Liver (tissue), 10 donors: ENCODE measurements at places on chromosomes 2 and 18. TPM values are rescaled to one million over a fixed set of nuclear protein-coding genes. Genes with fewer than 3 reads are reported as not detected.

Gene FOXI3
- total RNA-seq = not detected

Gene SULT1C4
- 1.6 TPM for total RNA-seq

DNA sequence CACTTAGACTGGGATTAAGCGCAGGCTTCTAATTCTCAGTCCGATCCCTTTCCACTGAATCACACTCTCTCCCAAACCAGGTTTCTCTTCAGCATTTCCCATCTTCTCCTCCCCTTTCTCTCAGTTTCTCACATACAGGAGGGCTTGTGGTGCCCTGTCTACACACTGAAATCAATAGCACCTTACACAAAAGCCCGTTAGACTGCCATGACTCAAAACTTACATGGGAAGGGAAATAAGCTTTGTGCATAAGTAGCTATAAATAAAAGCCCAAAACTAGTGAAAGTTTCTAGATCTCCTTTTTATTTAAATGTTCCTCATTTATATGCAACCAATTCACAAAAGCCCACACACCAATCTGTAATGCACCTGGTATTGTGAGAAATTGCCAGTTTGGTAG is 318.4 kb downstream of the TXNL1 start:
- no peak overlapping the region for H3K27ac ChIP-seq
- H3K27me3 ChIP-seq = no peaks in the 10 kb centered on the region
- H3K4me3 ChIP-seq = no peak overlapping the region
- DNase-seq = no peak

DNA sequence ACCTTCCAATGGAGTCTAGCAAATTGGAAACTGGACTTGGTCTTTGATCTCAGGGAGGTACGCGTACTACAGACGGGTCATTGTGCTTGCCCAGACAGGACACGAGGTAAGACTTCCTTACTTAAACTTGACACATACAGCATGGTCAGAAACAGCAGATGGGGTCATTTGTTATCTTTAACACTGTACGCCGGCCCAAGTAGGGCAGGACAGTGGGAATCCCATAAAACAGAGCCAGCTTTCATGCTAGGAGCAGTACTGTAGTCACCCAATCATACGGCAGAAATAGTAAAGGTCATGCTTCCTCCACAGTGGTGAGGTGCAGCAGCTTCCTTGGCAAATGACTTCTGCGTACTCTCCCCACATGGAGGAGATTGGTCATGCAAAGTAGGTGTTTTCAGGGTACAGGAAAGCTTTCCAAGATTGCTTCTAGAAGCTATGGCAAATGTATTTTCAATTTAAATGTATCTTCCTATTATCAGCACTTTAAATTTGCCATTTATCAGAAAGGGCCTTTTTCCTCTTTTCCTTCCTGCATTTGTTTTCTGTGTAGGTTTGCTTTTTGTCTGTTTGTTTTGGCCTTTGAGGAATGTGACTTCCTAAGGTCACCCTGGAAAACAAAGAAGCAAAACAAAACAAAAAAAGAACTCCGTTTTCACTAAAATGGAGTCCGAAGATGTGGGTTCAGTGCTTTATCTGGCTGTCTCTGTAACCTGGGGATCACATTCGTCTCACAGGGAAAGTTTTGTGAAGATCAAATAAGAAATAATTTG is 74.0 kb upstream of the DSG1 start:
- H3K4me1 ChIP-seq = peaks cover 35% of the 10 kb centered on the region
- DNase-seq = no peak
- H3K27ac ChIP-seq = peak overlapping the region; percentile 53

GRCh38 chr2:241813644-241814392 is 4.8 kb downstream of the NEU4 start:
- no peak overlapping the region for H3K27ac ChIP-seq
- no peaks in the 10 kb centered on the region for H3K27me3 ChIP-seq
- H3K36me3 ChIP-seq = peaks cover 2% of the 10 kb centered on the region
- peaks cover 19% of the 10 kb centered on the region for H3K4me1 ChIP-seq
- no peak overlapping the region for H3K4me3 ChIP-seq

GRCh38 chr2:191031256-191031655 is 17.3 kb upstream of the STAT1 start:
- H3K36me3 ChIP-seq = no peaks in the 10 kb centered on the region
- no peaks in the 10 kb centered on the region for H3K27me3 ChIP-seq
- no peaks in the 10 kb centered on the region for H3K4me1 ChIP-seq
- H3K4me3 ChIP-seq = no peak overlapping the region

- DNase-seq = no peak
- no peaks in the 10 kb centered on the region for H3K36me3 ChIP-seq
- H3K4me1 ChIP-seq = no peaks in the 10 kb centered on the region
- no peak overlapping the region for H3K4me3 ChIP-seq
Observed at GRCh38 chr2:189287982-189288521, 108.5 kb upstream of the COL5A2 start.

GRCh38 chr2:61620244-61621159 is 82.3 kb upstream of the XPO1 start:
- H3K4me3 ChIP-seq = no peak overlapping the region
- no peaks in the 10 kb centered on the region for H3K4me1 ChIP-seq
- H3K36me3 ChIP-seq = no peaks in the 10 kb centered on the region
- no peaks in the 10 kb centered on the region for H3K27me3 ChIP-seq
